Cortex of kidney (tissue), 1 donor: ENCODE measurements at places on chromosomes 1 and 21.

DNA sequence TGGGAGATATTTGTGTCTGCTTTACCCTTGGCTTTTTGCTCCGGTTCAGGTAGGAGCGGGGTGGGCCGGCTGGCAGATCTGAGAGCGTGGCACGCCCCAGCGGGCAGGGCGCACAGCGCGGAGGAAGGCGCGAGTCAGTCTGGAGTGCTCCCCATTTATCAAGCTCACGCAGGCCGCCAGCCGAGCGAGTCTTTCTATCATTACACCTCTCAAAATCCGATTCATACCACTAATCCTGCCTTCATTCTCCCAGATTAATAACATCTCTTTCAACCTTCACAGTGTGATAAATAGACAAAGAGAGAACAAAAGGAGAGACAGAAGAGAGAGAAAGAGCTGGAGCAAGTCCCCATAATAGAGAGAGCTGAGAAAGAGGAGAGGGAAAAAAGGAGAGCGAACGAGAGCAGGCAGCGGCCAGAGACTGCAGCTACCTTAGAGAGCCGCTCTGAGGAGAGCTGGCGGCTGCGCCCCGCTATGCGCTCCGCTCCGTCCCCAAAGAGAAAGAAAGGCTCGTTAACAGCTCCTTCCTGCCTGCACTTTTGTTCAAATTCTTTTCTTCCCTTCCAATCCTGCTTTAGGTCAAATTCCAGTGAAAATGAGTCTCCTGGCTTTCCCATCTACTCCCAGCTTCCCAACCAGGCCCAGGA lies 48.0 kb downstream of the DMAP1 start:
- no peak for DNase-seq

- no peak for DNase-seq
These were observed 39.1 kb downstream of the TYW3 start for GRCh38 chr1:74771913-74772515.

GRCh38 chr21:45538381-45539045 lies 3.7 kb downstream of the SLC19A1 start:
- DNase-seq = no peak

- no peak for DNase-seq
These were observed 35.6 kb downstream of the MEF2D start for GRCh38 chr1:156464825-156465452.

DNA sequence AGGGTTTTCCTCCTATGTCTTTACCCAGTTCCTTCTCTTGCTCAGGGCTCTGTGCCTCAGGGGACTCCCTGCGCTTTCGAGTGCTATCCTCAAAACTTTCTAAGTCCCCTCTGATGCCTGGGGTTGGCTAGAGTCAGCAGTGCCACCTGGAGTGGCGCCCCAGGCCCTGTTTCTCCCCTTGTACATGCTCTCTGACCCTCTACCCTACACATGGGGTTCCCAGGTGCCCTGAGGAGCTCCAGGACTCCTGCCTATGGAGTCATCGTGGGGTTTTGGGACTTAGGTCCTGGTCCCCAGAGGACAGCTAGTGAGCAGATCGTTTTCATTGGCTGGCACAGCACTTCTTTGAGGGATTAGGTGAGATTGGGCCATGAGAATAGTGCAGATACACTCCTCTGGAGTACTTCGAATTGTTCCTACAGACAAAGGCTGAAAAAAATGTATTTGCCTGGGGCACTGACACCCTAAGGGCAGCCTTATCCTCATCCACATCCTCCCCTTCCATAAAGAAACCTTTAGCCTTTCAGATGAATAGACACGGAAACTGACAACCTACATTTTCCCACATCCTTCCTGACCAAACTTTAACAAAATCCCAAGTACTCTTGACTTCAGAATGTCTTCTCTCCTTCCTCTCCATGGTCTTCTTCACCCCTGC lies 41.5 kb downstream of the LGR6 start:
- DNase-seq = no peak

GRCh38 chr1:226798427-226799411 lies 59.6 kb upstream of the ITPKB start:
- DNase-seq = no peak
